Central memory CD8-positive, alpha-beta T cell (primary cell): ENCODE measurements at places on chromosomes 16 and 17.

DNA sequence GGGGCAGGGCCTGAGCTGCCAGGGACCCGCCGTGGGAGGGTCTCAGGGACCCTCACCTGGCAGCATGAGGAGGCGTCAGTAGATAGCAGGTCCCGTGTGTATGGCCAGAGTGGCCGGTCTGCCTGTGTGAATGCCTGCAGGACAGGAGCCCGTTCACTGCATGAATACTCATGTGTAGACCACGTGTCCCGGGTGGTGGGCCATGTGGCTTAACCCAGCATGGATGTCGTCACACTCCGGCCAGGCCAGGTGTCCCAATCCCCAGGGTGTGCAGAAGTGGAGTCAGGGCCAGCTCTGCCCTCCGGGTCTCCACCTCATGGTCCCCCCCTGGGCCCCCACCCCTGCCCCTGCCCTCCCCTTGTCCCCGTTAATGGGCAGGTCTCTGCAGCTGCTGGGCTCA, 53.7 kb downstream of the BAHCC1 start:
- H3K4me3 ChIP-seq = no peak overlapping the region
- H3K4me1 ChIP-seq = peaks cover 5% of the 10 kb centered on the region
- no peak for DNase-seq
- H3K36me3 ChIP-seq = no peaks in the 10 kb centered on the region
- no peak overlapping the region for H3K27ac ChIP-seq
- peaks cover 20% of the 10 kb centered on the region for H3K27me3 ChIP-seq

DNA sequence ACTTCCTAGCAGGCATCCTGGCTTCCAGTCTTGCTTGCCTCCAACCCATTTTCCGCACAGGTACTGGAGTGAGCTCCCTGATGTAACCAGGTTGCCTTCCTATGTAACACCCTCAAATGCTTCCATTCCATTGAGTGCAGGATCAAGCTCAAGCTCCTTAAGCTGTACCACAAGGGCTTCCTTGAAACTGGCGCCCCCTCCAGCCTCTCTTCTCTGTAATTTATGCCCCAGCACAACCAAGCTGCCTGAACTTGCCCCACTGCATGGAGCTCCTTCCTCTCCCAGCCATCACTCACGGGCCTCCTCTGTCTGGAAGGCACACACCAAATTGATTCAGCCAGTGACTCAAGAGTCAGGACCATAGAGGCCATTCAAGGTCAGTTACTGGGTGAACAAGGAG, 234.8 kb upstream of the RPL38 start:
- no peak for DNase-seq
- peaks cover 90% of the 10 kb centered on the region for H3K27me3 ChIP-seq
- H3K36me3 ChIP-seq = no peaks in the 10 kb centered on the region
- H3K27ac ChIP-seq = no peak overlapping the region
- H3K4me1 ChIP-seq = no peaks in the 10 kb centered on the region

GRCh38 chr17:66172691-66173223, 19.2 kb downstream of the CEP112 start:
- no peak for DNase-seq
- no peaks in the 10 kb centered on the region for H3K36me3 ChIP-seq
- H3K4me3 ChIP-seq = no peak overlapping the region
- H3K27ac ChIP-seq = no peak overlapping the region
- H3K4me1 ChIP-seq = no peaks in the 10 kb centered on the region

DNA sequence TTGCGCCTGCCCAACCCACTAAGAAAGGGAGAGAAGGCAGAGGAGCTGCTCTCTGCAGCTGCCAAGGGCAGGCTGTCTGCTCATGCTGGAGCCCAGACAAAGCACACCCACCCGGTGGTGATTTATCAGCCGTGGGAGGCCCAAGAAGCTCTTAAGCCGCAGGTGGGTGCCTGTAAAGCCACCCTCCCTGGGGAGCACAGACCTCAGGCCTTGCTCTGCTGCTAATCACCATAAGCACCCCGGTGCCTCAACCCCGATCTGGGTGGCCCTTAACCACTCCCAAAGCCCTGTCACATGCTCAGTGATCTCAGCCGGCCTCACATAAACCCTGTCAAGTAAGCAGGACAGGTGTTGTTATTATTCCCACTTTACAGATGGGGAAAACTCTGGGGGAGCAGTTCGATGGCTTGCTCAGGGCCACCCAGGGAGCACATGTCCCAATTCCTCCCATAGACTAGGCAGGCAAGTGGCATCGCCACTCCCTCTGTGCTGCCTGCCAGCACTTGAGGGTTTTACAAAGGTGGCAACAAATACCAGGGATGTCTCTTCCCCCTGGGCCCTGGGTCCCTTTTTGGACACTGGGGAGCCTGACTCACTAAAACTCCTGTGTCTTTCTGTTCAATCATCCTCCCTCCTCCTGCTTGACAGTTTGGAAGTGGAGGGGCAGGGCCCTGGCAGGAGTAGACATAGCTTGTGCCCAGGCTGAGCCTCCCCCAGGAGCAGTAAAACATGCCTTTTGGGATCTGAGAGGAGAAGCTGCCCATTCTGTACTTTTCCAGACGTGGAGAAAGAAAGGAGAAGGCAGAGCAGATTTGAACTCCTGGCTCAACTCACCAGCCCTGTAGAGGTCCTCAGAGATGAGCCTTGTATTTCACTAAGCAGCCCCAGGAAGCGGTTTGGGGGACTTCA, 299.3 kb downstream of the SOX9 start:
- no peak overlapping the region for H3K4me3 ChIP-seq
- no peak for DNase-seq
- no peaks in the 10 kb centered on the region for H3K4me1 ChIP-seq
- H3K27ac ChIP-seq = no peak overlapping the region
- peaks cover 1% of the 10 kb centered on the region for H3K36me3 ChIP-seq

DNA sequence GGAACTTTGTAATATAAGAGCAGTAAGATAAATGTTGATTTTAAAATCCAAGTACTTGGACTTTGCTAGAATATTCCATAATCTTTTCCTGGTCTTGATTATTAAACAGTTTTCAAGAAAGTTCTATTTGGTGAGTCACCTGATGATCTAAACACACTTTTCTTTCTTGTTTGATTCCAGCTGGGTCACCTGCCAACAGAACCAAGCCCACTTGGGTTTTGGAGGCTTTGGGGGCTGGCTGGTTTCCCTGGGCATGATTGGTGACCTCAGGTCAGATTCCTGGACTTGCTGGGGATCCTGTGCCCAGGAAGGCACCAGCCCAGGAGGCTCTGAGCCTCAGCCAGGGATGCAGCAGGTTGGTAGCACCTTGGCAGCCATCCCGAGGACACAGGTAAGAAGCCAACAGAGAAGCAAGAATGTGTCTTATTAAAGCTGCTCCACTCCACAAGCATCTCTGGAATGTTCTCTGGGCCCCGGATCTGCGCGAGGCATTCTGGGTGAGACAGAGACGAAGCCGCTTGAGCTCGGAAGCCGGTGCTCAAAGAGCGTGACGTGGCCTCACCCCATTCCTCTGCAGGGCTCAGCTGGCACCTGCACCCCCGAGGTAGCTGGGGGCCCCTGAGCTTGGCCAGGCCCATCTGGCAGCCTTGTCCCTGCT, 3.1 kb upstream of the TEX19 start:
- peaks cover 5% of the 10 kb centered on the region for H3K4me1 ChIP-seq
- no peak for DNase-seq
- H3K4me3 ChIP-seq = no peak overlapping the region
- H3K27ac ChIP-seq = no peak overlapping the region

DNA sequence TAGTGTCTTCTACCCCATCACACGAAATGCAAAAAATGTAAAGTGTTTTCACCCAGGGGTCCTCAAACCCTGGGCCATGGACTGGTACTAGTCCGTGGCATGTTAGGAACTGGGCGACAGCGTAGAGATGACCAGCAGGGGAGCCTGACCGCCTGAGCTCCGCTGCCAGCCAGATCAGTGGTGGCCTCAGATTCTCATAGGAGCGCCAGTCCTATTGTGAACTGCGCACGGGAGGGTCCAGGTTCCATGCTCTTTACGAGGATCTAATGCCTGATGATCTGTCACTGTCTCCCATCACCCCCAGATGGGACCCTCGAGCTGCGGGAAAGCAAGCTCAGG, 4.5 kb downstream of the SCARF1 start:
- no peaks in the 10 kb centered on the region for H3K27me3 ChIP-seq
- peaks cover 2% of the 10 kb centered on the region for H3K36me3 ChIP-seq
- peaks cover 8% of the 10 kb centered on the region for H3K4me1 ChIP-seq
- H3K27ac ChIP-seq = no peak overlapping the region

DNA sequence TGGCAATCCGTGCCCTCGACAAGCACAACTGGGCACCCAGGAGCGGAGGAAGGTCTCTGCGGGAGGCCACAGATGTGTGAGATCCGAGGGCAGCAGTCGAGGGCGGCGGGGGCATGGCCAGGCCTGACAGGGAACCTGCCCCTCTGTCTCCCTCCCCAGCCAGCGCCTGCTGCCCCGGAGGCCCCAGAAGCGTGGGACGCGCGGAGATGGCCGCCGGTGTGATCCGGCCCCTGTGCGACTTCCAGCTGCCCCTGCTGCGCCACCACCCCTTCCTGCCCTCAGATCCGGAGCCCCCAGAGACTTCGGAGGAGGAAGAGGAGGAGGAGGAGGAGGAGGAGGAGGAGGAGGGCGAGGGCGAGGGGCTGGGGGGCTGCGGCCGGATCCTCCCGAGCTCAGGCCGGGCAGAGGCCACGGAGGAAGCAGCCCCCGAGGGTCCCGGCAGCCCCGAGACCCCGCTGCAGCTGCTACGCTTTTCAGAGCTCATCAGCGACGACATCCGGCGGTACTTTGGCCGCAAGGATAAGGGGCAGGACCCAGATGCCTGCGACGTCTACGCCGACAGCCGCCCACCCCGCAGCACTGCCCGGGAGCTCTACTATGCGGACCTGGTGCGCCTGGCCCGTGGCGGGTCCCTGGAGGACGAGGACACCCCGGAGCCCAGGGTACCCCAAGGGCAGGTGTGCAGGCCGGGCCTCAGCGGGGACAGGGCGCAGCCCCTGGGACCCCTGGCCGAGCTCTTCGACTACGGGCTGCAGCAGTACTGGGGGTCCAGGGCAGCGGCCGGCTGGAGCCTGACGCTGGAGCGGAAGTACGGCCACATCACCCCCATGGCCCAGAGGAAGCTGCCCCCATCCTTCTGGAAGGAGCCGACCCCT, 1.7 kb downstream of the PERCC1 start:
- DNase-seq = no peak
- H3K4me1 ChIP-seq = no peaks in the 10 kb centered on the region
- H3K27ac ChIP-seq = no peak overlapping the region
- peaks cover 7% of the 10 kb centered on the region for H3K27me3 ChIP-seq
- H3K4me3 ChIP-seq = peak overlapping the region; percentile 32
- no peaks in the 10 kb centered on the region for H3K36me3 ChIP-seq
